ENCODE measurements at places on chromosomes 13 and 19.
A peak's percentile ranks its signal among the peaks of the same experiment; 100 is the strongest.

GRCh38 chr13:23725922-23726321 is 155.7 kb downstream of the TNFRSF19 start:
- DNase-seq = no peak

DNA sequence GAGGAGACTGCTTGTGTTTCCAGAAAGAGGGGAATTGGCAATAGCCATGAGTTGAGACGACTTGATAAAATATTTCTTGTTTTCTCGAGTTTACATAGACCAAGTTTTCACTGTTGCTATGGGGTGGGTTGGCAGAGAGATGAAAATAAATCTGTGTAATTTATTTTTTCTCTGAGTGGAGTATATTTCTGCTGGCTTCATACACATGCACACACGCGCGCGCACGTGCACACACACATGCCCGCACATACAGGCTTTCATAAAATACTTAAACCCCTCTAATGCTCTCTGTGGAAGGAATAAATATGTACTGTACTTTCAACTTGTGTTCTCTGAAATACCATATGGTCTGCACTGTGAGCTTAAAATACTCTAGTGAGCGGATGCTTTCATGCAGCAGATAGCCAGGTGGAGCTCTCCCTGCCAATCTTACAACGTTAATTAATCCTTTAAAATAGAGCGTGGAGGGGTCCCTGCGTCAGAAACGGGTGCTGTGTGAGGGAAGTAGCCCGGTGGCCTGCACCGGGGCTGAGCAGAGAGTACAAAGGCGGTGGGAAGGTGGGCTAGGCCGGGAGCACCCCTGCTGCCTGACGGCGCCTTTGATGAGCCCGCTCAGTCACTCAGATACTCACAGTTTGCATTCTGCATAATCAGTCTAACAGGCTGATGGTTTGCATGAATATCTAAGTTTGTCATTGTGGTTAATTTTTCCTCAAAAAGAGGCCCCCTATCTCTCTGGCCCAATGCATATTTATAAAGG is 44.1 kb downstream of the CCNE1 start:
- DNase-seq = no peak

- DNase-seq = no peak
Observed at GRCh38 chr19:1163283-1163933, 10.7 kb downstream of the SBNO2 start.

DNA sequence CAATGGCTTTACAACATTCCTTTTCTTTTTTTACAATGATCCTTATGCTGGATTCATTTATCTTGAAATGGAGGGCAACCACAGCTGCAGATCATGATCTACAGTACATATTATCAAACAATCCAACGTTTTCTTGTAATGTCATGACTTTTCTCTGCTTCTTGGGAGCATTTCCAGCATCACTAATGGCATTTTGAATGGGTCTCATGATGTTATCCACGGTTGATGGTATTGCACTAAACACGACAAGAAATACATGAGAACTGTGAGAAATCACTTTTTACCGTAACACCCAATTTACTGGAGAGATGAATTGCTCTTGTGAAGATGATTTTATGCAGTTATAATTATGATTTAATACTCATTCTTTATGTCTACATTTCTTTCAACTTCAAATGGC is 16.2 kb upstream of the ACOD1 start:
- no peak for DNase-seq

DNA sequence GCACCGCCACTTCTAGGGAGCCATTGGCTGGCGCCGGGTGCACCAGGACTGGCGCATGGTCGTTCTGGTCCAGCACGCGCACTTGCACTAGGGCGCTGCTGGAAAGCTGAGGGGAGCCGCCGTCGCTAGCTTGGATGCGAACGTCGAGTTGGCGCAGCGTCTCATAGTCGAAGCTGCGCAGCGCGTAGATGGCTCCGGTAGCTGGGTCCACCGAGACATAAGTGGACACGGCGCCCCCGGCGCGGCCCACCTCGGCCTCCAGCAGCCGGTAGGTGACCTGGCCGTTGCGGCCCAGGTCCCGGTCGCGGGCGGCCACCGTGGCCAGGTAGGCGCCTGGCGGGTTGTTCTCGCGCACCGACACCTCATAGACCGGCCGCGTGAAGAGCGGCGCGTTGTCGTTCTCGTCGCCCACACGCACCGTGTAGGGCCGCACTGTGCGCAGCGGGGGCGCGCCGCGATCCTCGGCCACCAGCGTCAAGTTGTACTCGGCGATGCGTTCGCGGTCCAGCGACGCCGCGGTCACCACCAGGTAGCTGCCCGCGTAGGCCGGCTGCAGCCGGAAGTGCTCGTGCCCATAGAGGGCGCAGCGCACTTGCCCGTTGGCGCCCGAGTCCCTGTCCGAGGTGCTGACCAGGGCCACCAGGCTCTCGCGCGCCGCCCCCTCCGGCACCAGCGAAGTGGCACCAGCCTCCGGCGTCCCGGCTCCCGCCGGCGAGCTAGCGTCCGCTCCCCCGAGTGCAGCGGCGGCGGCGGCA is 1.7 kb downstream of the PCDH8 start:
- no peak for DNase-seq

GRCh38 chr19:43634506-43634871 is 5.2 kb downstream of the CADM4 start:
- DNase-seq = no peak

DNA sequence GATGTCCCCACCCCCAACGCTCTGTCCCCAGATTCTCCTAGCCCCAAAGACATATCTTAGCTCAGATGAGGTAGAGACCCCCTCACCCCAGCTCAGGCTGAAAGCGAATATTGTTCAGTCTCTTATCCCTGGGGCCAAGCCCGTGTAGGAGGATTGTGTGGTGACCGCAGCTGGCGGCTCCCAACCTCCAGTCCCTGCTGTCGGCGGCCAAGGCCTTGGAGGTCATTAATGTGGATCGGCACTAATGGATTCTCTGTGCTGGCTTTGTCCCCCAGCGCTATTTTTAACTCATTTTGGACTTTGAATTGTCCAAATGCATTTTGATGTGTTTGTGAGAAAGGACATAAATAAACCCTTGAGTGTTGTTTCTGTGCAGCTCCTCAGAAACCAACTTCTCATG is 124.2 kb downstream of the UQCRFS1 start:
- no peak for DNase-seq

DNA sequence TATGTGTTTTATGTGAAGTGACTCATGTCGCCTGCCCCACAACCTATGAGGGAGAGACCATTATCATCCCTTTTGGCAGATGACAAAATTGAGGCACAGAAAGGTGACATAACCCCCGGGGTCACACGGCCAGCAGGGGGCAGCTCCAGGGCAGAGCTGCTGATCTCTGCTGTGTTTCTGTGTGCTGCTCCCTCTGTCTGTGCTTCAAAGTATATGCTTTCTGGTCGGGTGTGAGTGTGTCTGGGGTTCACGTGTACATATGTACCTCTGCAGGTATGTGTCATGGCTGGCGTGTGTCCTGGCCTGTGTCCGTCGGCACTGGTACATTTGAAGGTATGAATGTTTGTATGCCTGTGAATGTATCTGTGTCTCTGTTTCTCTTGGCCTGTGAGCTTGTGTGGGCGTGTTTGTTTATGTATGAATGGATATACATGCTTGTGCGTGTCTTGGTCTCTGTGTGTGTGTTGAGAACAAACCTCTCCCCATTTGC is 7.1 kb downstream of the LIPE start:
- DNase-seq = no peak

GRCh38 chr13:25292301-25292700 is 5.0 kb upstream of the MTMR6 start:
- no peak for DNase-seq

DNA sequence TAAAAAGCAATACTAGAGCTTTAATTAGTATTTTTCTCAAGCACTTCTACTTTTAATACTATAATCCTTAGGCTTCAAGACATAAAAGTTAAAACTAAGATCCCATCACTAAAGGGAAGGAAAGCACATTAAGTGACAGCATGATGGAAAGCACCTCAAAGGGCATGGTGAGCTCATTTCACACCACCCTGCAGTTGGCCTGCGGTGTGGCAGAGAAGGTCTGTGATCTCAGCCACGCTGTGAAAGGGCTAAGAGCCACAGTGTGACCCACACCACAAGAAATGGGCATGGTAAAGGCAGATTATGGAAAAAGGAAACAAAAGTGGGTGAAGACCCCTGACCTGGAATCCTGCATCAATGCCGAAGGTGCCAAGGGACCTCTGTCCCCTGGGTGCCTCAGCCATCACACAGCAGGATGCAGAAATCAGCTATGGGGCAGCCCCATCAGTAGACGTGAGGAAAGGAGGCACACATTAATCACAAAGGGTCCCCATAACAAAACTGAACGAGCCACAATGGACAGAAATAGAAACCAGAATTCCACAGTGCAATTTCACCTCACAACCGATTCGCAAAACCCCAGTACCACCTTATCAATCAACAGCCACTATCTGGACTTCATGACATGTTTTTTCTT is 33.6 kb downstream of the TUBGCP3 start:
- DNase-seq = no peak

GRCh38 chr19:40210889-40211288 is 7.3 kb downstream of the TTC9B start:
- DNase-seq = no peak

GRCh38 chr13:105642511-105642958 is 892.9 kb downstream of the EFNB2 start:
- DNase-seq = no peak

DNA sequence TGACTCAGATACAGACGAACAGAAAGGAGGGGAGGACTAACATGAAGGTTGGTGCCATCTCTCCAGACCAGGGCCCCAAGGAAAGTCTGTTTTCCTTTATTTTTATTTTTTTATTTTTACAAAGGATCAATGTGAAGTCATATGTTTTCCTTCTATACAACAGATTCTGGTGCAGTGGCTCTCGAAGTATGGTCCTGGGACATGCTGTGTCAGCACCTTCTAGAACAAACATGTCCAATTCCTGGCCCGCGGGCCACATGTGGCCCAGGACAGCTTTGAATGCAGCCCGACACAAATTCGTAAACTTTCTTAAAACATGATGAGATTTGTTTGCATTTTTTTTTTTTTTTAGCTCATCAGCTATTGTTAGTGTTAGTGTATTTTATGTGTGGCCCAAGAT is 174.7 kb downstream of the FLT1 start:
- DNase-seq = no peak

DNA sequence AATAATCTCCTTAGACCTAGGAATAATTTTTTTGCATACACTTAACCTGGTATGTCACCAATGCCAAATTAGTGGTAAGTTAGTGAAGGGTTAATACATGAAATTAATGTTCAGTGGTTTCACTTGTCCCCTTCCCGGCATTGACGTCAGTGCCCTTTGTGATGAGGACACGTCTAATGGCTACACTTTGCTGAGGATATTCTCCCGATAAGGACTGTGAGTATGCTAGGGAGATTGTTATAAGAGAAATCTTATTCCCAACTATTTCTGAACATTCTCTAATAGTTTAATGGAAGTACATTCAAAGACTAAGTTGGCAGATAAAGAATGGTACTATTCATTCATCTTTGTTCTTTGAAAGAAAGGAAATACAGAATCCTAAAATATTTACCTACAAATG is 102.4 kb downstream of the TNFRSF19 start:
- DNase-seq = no peak

DNA sequence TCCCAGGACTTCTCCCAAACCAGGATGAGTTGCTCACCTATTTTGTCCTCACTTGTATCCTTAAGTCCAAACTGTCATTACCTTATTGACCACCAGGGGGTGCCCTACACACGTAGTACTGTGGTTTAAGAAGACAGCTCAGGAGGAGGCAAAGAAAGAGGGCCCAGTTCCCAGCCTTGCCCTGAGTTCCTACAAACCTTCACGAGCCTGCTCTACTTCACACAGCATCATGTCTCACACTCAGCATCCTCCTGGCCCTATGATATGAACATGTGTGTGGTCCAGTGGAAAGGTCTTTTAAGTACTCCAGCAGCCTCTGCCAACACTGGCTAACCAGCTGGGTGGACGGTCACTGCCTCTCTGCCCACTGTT is 8.1 kb upstream of the ZNF784 start:
- DNase-seq = peak; percentile 88

GRCh38 chr19:2774083-2774679 is 8.9 kb downstream of the SGTA start:
- no peak for DNase-seq

DNA sequence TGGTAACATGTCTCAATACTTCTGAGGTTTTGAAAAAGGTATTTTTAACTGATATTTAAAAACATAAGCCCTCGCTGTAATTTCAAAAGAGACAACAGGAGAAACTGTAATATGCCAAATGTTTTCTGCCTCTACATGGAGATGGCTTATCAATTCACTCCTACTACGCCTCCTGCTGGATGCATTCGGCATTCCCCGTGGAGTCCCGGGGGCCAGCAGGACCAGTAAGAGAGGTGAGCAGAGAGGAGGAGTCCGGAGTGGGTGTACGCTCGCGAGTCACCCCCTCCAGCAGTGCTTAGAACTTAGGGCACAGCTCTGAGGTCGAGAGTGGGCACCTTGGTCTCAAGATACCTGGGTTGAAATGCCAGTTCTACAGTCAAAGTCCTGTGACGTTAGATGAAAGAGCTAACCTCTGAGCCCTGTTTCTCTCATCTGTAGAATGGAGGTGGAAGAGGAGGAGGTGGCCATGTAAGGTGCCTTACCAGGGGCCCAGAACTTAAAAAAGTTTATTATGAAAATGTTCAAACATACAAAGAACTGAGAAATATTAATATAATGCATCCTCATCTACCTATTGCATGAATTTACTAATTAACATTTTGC is 110.2 kb downstream of the STK24 start:
- DNase-seq = no peak

GRCh38 chr19:46859637-46860124 is 1.1 kb upstream of the ARHGAP35 start:
- no peak for DNase-seq

- no peak for DNase-seq
Observed at GRCh38 chr19:47228168-47228936, 2.6 kb downstream of the BBC3 start.

GRCh38 chr19:3110126-3110825 is 16.1 kb downstream of the GNA11 start:
- DNase-seq = no peak

DNA sequence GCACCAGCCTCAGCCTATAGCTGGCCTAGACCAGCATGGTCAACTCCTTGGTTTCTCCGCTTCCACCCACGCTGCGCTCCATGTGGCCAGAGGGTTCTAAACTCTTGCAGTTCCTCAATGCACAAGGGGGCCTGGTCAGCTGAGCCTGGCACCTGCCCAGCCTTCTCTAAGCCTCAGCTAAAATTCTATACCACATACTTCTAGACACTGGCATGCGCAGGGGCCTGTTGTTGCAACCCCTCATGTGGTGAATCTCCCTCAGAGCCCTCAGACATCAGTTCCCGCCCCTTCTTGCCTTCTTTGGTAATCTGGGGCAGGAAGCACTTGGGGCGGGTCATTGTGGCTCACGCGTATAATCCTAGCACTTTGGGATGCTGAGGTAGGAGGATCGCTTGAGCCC is 19.7 kb upstream of the LDLR start:
- no peak for DNase-seq

- DNase-seq = no peak
Observed at GRCh38 chr19:6431891-6432290, 1.7 kb downstream of the SLC25A41 start.

- DNase-seq = no peak
Observed at GRCh38 chr13:51305271-51305967, 34.1 kb upstream of the SERPINE3 start.

DNA sequence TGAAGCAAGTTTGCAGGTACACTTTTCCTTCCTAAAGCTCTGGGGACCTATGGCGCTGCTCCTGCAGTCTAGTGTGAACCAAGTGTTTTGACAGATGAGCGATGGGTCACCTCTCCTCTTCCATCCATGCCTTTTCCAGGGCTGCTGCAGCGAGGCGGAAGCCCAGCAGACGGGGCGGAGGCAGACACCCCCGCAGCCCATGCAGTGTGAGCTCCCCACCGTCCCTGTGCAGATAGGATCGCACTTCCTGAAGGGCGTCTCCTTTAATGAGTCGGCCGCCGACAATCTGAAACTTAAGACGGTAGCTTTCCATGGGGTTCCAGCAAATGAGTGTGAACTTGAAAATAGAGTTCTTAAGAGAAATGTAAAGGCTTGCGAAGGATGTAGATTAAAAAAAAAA is 37.1 kb upstream of the GPI start:
- DNase-seq = no peak
